Suppressor macrophage (primary cell): ENCODE measurements at places on chromosomes 11 and 22.

- DNase-seq, result no peak
These were observed 4.1 kb upstream of the EPS8L2 start for GRCh38 chr11:701741-702461.

GRCh38 chr11:94835594-94835927 lies 67.4 kb downstream of the AMOTL1 start:
- no peak for DNase-seq

GRCh38 chr22:36184433-36185025 lies 17.1 kb downstream of the APOL4 start:
- no peak for DNase-seq

DNA sequence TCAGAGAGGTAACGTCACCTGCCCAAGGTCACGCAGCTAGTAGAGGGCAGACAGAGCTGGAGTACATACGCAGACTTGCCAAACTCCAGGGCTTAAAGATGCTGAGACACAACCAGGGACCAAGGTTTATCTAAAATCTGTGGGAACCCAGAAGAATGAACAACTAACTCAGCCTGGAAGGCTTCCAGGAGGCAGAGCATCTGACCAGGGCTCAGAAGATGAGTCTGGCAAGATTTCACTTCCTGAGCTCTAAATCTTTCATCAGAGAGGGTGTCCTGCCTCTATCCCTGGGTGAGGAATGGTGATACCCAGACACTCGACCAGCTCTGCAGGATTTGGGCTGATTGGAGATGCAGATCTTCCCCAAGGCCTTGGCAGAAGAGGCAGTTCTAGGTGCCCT lies 9.1 kb downstream of the GAL3ST1 start:
- DNase-seq, result no peak

GRCh38 chr22:41127451-41127850 lies 35.1 kb downstream of the EP300 start:
- DNase-seq, result peak; percentile 84

DNA sequence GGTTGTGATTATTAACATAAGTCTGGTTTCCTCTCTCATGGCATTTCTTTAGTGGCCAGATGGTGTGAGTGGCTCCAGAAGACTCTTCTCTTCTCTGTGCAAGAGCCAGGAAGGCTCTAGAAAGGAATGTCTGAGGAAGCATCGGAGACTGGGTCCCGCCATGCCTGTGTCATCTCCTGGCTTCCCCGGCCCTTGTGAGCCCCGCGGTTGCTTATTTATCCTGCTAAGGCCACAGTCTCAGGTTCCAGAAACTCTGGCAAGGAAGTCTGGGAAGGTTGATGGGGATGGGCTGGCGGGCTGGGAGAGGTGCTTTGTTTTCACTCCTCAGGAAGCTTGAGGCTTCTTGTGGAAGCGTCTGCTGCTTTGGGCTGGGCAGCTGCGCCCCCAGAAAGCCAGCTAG lies 18.9 kb downstream of the BCR start:
- DNase-seq, result no peak

DNA sequence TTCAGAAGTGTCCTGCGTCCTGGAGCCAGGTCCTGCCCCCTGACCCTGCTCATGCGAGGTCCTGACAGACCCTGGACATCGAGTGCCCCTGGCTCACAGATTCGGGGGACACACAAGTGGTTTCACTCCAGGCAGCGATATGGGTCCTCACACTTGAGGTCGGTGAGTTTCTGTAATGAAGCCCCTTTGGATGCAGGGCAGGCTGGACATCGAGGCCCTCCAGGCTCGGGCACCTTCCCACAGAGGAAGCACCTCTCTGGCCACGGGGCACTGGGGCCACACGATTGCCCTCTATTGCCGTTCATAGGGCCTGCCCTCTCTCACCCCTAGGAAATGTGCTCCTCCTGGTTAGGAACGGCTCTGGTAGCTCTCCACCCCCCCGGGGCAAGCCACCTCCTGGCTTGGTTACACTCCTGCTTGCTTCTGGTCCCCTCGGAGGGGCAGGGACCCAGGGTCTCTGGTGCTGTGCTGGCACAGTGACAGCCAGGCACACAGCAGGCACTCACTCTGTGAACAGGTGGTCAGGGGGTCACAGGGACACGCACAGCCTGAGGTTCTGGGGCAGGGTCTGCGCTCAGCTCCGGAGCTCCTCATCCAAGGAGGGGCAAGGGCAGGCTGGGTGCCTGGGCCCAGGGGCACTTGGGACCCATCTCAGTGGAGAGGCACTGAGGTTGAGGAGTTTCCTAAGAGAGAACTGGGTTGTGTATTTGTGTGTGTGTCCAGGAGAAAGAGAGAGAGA lies 907.7 kb downstream of the BRD1 start:
- no peak for DNase-seq

- no peak for DNase-seq
These were observed 50.9 kb downstream of the PARVB start for GRCh38 chr22:44075022-44075421.

DNA sequence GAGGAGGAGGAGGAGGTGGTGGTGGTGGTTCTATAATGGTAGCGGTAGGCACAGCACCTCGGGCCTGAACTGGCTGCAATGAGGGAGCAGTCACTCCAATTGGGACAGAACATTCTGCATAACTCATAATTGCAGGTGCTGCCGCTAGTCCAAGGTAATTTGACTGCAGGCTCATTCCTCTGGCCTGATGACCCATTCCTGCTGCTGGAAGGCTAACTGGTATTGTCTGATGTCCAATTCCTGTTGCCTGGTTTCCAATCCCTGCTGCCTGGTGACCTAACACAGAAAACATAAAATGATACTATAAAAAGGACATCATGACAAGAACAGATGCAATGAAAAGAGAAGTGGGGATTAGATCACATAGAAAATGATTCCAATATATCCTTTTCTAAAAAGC lies 7.9 kb upstream of the AGBL2 start:
- DNase-seq, result no peak

DNA sequence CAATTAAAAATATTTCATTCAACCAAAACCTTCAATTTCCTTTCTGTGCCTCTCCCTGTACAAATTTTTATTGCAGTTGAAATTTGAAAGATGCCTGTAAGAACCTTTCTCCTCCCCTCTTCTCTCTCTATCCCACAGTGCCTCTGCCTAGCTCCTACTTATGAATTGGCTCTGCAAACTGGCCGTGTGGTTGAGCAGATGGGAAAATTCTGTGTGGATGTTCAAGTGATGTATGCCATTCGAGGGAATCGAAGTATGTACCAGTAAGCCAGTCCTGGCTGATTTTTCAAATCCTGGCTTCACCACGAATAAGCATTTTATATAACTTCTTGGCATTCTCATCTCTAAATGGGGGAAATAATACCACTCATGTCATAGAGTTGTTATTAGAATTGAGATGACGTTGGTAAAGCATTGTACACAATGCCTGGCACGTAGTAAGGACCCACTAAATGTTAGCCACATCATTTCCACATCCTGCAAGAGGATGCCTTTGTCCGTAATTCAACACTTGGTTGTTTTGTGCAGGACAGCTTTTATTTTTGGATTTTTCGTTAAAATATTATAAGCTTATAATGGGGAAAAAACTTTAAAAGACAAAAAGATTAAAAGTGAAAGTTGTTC lies 6.0 kb downstream of the DDX25 start:
- no peak for DNase-seq

GRCh38 chr22:49567899-49568750 lies 259.5 kb downstream of the BRD1 start:
- peak; percentile 75 for DNase-seq

DNA sequence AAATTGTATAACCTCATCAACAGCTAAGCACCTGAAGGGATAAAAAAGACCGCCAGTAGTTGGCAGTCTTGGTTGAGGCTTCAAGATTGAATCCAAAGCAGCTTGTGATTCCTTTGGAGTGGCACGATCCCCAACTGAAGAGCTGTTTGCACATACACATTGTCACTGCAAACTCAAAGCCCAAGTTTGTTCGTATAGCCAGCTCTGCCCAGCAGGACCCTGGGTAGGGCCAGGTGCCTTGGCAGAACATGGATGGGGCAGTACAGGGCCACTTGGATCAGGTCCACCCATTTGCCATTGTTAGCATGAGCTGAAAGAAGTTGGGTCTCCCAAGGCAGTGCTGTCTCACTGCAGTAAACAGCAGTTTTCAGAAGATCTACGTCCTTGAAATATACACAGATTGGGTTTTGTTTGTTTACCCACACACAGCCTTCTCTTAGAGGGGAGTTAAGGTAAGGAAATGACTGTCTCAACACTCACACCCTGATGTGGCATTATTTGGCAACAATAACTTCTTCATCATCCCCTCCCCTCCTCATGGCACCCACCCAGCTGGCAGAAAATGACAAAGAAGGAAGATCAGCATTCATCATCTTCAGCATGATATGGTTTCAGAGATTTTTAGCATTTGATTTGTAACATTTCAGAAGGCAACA lies 132.9 kb downstream of the COMMD9 start:
- DNase-seq, result no peak

GRCh38 chr11:1820463-1821325 lies 14.1 kb upstream of the SYT8 start:
- DNase-seq, result peak; percentile 1

DNA sequence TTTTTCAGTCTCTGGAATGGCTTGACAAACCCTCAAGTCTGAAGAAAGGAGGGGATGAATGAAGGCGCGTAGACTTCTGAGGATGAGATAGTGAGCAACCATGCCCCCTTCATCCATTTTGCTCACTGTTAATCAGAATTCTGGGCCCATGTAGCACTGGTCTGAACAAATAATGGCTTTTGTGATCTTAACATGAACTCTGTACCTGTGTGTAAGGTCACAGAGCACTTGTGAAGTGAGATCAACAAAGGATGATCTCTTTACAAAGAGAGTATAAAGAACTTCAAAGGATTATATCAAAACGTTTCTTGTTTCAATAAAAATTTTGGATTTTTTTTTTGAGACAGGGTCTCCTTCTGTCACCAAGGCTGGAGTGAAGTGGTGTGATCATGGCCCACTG lies 976.7 kb downstream of the OPCML start:
- DNase-seq, result no peak

DNA sequence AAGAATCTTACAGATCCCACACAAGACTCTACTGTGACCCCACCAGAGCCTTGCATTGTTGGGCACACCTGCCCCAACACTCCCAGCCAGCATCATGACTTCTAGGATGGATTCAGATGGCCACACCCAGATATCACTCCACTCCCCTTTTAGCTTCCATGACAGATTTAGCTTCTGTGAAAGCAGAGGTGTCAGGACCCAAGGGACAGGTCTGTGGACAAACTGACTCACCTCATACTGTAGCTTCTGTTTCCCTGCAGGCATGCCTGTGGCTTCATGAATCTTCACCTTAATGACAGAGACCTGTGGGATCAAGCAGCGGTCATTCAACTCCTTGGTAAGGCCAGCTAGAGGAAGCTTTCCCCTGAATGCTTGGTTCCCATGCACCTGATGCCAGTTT lies 8.5 kb upstream of the TBC1D10A start:
- DNase-seq, result no peak

- DNase-seq, result peak; percentile 90
These were observed 6.8 kb upstream of the PLAAT3 start for GRCh38 chr11:63621071-63621470.

GRCh38 chr11:118169300-118170140 lies 6.9 kb downstream of the SCN2B start:
- no peak for DNase-seq

- DNase-seq, result no peak
These were observed 30.7 kb upstream of the LMO1 start for GRCh38 chr11:8294251-8294935.

DNA sequence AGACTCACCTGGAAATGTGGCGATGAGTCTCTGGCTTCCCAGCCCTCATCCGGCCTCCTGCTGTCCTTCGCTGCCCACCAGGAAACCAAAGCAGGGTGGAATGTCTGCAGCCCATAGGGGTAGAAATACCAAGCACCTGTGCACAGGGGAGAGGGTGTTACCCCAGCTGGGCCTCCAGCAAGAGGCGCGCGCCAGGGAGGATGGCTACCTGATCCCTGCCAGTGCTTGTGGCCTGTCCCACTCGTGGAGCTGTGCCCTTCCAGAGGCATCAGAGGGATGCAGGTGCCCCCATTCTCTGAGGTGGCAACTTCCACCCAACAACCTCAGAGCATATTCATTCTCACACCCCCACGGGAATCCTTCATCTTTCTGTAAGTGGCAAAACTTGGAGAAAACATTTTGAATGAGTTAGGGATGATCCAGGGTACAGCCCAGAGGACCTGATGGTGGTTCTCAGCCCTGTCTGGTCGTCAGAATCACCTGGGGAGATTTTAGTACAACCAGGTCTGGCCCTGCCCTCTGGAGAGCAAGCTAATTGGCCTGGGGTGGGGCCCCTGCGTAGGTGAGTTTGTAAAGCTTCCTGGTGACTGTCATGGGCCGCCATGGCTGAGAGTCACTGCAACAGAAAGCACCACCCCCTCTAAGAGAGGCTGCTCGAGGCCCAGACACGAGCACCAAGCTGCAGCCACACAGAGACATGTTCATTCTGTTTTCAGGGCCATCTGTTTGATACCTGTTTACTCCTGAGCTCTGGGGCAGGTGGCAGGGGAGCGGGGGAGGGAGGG lies 9.9 kb downstream of the SUN2 start:
- DNase-seq, result no peak

GRCh38 chr11:111729831-111730311 lies 36.3 kb downstream of the PPP2R1B start:
- no peak for DNase-seq

GRCh38 chr11:43567396-43567975 lies 113.1 kb upstream of the HSD17B12 start:
- peak; percentile 75 for DNase-seq

GRCh38 chr11:131572423-131572822 lies 202.0 kb downstream of the NTM start:
- DNase-seq, result no peak

DNA sequence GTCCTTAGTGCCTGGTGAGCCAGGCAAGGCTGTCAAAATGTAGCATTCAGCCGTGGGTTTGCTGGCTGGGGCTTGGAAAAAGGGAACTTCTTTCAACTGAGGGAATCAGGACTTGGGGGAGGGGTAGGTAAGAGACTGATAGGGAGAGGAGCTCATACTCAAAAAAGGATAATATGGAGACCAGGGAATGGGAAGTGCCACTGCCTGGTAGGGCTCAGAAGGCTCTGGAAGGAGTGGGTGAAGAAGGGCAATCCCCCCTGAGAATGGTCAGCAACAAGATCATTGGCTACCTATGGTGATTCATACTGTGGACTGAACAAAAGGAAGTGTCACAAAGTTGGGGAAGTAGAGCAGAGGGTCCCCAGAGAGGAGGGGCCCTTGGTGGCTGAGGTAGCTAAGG lies 1.9 kb downstream of the CNGA4 start:
- peak; percentile 59 for DNase-seq

DNA sequence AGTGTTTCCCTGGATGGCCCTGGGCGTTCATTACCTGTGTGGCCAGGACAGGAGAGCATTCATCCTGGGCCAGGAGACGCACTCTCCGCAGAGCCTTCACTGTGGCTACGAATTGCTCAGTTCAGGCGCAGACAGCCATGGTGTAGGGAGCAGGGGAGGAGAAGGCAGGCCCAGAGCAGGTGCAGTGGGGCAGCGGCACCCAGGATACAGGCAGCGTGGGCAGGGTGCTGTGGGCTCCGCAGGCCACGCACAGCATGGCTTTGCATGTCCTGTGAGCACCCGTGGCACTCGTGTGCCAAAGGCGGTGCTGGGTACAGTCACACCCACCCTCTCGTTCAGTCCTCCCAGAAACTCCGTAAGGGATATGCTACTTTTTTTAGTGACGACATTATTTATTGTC lies 124.2 kb upstream of the B3GAT1 start:
- no peak for DNase-seq
